Muscle of back (tissue), 13 donors: ENCODE measurements at places on chromosomes 16 and 17.

GRCh38 chr17:20073055-20073979 is 64.2 kb downstream of the SPECC1 start:
- peak; percentile 34 for DNase-seq

GRCh38 chr17:68384941-68385340 is 72.4 kb downstream of the WIPI1 start:
- DNase-seq: no peak

- no peak for DNase-seq
Observed at GRCh38 chr16:18832006-18832405, 30.7 kb upstream of the ARL6IP1 start.

DNA sequence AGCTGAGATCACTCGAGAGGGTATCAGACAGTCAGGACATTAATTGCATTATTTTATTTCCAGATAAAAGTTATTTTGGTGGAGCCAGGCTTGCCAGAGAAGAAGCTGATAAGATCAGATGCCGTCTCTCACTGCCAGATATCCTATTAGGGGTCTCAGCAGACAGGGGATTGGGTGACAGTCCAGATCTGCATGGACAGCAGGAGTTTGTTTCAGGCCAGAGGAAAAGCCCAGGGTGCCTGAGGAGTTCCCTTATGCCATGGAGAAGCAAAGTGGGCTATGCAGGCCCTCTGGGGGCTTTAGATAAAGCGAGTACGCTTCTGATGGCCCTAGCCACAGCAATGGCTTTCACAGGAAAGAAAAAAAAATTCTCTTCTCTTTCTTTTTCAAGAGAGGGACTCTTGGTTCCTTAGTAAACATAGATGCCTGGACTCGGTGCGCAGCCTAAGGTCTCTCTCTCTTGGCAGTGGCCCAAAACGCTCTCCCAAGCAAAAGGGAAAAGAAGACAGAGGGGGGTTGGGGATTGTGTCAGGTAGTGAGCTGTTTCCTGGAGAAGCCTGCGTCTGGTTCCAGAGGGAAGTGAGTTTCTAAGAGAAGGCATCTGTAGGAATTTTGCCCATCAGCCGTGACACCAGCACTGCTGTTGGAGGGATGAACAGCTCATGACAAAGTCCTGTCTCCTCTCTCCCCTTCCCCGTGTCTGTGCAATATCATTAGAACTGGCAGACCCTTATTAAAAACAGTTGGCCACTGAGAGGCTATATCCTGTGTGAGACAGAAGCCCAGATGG is 166.3 kb upstream of the FOXF1 start:
- no peak for DNase-seq

GRCh38 chr17:56602292-56603130 is 9.0 kb downstream of the NOG start:
- no peak for DNase-seq

DNA sequence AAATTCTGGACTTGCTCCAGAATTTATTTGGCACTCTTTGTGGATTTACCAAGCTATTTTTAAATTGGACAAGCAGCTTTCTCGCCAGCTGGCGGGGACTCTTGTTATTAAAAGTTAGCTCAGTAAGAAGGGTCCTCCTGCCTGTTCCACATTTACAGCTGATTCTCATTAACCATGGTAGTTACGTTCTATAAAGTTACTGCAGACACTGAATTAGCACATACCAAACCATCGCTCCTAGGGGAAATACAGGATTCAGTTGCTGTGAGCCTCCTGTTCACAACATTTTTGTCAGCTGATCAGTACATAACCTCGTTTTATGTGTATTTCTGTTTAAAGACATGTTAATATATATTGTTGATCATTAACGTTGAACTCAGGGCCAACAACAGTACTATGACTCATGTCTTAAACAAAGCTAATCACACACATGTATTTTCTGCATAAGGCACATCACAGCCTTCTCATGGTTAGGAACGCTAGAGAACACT is 4.2 kb downstream of the LDAF1 start:
- peak; percentile 76 for DNase-seq

GRCh38 chr17:35542990-35543389 is 5.5 kb upstream of the SLFN12L start:
- DNase-seq: no peak

- no peak for DNase-seq
Observed at GRCh38 chr17:30969989-30970830, 629 bp upstream of the RNF135 start.

- DNase-seq: no peak
Observed at GRCh38 chr16:89786474-89787364, 29.7 kb downstream of the FANCA start.

- peak; percentile 31 for DNase-seq
Observed at GRCh38 chr17:80783486-80783885, 208.2 kb upstream of the CHMP6 start.

GRCh38 chr17:33716957-33717356 is 423.9 kb upstream of the ASIC2 start:
- no peak for DNase-seq

DNA sequence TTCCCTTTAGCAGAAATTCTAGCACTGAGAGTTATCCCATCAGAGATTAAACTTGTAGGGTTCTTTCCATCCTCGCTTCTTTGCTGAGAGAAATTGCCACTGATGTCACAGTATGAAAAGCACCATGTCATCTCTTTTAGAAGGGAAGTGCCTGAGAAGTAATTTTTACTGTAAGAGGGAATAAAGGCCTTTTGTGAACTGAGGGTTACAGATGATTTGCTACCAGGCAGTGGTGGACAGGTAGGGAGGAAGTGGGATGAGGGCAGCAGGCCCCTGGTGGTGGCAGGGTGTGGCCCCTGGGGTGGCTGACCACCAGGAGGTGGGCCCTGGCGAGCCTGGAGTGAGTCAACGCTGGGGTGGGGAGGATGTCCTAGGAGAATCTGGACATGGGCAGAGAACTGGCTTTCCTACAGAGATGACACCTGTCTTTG is 6.4 kb upstream of the MILR1 start:
- no peak for DNase-seq

GRCh38 chr16:73016488-73016830 is 31.5 kb downstream of the ZFHX3 start:
- DNase-seq: no peak

DNA sequence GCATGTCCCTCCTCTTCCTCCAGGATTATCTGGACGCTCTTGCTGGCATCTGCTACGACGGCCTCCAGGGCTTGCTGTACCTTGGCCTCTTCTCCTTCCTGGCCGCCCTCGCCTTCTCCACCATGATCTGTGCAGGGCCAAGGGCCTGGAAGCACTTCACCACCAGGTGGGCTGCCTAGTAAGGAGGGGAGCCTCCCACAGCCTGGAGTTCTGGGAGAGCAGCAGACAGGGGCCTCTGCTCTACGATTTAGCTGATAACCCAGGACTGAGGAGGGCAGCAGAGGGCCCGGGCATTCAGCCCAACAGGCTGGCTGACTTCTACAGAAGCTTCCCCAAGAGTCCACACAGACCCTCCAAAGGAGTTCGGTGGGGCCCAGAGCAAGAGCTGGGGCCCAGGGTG is 21.8 kb upstream of the DNAI2 start:
- DNase-seq: no peak

DNA sequence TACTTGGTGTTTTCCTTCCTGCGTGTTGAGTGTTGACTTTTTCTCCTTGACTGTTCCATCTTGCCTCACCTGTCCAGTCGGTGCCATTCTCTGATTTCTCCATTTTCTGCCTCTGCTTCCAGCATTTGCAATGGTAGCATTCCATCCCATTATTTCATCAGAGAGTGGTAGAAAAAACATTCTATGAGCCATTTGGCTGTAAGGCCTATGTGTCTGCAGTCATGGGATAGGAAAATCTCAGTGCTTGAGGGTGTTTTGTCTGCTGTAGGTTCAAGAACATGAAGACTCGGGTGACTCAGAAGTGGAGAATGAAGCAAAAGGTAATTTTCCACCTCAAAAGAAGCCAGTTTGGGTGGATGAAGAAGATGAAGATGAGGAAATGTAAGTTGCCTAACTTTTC is 2.7 kb downstream of the UTP18 start:
- DNase-seq: no peak

DNA sequence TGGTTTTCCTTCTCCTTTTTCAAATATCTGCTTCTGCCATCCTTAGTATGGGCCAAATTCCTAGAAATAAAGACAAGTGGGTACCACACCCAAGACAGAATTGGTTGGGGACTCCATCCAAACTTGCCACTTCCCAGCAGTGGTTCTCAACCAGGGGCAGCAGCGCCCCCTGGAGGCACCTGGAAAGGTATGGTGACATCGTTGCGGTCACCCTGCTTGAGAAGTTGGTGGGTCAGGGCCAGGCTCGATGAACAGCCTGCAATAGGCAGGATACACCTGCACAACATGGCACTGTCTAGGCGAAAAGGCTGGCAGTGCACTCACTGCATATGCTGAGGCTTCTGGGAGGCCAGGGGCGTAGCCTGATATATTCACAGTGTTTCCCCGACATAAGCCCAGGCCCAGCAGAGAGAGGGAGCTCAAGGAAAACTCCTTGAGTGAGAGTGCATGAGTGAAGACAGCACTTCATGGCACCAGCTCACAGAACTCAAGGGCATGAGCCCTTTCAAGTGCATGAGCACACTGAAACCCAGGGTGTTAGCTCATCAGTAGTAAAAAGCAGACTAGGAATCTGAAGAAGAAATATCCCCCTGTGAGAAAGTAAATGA is 57.7 kb downstream of the CMC2 start:
- DNase-seq: peak; percentile 47

DNA sequence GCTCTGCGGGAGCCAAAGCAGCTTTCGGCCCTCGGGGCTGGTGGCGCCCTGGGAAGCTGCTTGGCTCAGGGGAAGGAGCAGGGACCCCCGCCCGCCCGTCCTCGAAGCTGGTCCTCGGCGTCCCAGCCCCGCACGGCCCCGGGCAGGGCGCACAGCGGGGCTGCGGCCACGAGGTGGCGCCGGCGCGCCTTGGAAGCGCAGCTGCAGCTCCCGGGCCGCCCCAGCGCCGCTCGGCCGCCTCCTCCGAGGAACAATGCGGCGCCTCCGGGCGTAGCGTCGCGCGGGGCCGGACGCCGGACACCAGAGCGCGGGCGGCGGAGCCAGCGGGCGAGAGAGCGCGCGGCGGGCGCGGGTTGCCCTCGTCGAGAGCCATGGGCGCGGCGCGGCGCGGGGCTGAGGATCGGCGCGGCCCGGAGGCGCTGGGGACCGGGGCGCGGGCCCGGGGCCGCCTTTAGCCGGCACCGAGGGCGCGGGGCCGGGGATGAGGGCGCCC is at the start of gene MGAT5B:
Gene MGAT5B (plus strand): TSS at position 229 of the 493 bp plus-strand sequence. CDS start 626 bp downstream, outside the sequence.
- DNase-seq: peak; percentile 89

- no peak for DNase-seq
Observed at GRCh38 chr17:47363171-47363570, 39.4 kb downstream of the EFCAB13 start.

- DNase-seq: peak; percentile 63
Observed at GRCh38 chr16:75109732-75110243, 6.8 kb downstream of the LDHD start.

DNA sequence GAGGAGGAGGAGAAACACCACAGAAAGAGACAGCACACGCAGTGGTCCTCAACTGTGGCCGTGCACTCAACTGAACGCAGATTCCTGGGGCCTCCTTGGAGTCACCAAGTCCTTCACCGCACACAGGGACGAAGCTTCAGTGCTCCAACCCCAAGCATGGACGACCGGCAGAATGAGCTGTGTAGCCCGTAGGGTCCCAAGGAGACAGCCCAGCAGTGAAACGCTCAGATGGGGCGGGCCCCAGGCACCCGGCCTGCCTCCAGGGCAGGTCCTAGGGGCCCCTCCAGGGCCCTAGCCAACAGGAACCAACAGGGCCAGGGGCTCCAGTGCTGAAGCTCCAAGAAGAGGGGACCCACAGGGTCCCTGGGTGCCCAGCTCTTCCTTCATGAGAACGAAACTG is 13.2 kb downstream of the RAB40B start:
- no peak for DNase-seq
